Activated CD8-positive, alpha-beta memory T cell treated with anti-CD3 and anti-CD28 coated beads for 1 hour (primary cell): ENCODE measurements at places on chromosomes 5 and 9.

DNA sequence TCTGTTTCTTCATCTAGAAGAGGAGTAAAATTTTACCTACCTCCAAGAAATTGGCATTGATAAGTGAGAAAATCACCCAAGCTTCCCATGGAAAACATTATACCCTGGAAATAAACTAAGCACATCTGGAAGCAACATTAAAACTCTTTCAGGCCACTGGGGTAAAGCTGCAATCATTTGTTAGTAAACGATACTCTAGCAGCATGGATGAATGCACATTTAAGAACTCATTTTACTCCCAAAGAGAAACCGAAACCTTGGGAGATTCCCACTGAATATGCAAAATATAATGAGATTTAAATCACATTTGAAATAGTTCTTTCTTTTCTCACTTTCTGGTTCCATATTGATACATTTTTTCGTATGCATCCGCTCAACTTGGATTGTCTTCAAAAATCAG, 467.5 kb downstream of the EFNA5 start:
- DNase-seq: no peak

DNA sequence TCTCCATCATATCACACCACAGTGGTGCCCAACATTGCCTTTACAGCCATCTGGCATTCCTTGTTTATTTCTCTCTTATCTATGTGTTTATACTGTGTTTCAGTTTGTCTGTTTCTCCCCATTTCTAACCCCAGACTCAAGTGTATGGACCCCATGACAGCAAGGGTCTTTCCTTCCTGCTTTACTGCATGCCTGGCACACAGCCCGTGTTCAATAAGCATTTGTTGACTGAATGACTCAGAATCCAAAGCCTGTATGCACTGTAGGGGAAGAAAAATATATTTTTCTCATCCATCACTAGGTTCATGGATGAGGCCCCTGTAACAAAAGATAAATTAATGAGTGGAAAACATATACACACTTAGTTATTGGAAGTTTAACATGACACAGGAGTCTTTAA, 190.8 kb upstream of the SEMA6A start:
- DNase-seq: no peak

DNA sequence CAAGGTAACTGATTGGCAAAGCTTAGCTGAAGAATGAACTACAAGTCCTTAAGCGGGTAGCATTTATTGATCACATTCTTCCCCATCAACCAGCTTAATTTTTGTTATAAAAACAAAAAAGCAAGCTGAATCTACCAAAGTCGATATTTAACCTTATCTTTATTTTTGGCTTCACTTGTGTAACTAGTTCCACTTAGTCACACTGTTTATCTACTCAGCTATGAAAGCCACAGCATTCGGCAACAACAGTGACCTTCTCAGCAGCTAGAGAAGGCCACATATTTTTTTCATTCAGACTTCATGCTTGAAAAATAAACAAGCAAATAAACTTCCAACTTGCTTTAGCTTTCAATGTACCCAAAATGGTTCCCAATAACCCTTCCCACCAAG, 69.4 kb downstream of the KLHL3 start:
- no peak for DNase-seq

DNA sequence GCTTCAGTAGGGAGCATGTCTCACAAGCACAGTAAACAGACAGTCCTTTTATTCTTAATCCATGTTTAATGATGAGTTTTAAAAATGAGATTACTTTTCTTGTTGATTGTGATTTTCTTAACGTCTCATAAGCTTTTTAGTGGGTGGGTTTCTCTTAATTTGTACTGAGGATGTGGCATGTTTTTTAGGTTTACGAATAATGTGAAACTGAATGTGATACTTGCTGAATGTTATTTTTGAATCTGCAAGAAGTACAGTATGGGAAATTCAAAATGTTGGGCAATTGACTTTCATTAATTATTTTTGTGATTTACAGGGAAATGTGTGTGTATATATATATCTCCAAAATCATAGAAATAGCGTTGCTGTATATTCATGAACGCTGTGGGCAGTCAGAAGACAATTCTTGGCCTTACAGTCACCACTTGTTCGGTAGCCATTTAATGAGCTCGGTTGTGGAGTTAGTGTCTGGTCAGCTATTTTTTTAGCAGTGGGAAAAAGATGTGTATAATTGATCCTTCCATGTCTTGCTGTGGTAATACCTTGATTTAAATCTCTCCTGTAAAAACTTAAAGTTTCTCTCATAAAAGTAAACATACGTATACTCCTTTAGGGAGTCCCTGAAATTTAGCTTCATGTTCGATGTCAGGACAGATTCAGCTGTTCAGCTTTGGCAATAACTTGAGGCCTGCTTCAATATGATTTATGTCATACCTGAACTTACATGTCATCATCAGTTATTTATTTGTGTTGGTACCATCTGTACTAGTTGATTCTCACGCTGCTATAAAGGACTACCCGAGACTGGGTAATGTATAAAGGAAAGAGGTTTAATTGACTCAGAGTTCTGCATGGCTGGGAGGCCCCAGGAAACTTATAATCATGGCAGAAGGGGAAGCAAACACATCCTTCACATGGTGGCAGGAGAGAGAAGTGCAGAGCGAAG, 15.0 kb downstream of the ICE1 start:
- no peak for DNase-seq

DNA sequence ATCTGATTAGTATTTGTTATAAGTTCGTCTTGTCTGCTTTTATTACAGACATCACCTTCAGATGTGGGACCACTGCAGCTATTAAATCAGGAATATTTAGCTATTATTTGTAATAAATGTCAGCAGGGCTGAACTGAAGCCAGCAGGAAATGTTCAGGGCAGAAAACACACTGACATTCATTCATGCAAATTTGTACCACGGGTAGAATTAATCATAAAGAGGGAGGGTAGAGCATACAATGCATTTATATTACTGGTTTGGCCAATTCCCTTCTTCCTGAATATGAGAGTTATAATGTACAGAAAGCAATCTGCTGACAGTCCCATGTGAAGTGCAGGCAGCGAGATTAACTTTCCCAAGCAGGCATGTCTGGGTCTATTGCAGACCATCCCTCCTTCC, 117.3 kb upstream of the NUDT12 start:
- no peak for DNase-seq

- DNase-seq: no peak
Observed at GRCh38 chr5:23823521-23823920, 316.1 kb downstream of the PRDM9 start.

GRCh38 chr5:33531824-33532223, 91.1 kb downstream of the TARS1 start:
- DNase-seq: no peak
